ENCODE measurements at places on chromosomes 2 and 18.

DNA sequence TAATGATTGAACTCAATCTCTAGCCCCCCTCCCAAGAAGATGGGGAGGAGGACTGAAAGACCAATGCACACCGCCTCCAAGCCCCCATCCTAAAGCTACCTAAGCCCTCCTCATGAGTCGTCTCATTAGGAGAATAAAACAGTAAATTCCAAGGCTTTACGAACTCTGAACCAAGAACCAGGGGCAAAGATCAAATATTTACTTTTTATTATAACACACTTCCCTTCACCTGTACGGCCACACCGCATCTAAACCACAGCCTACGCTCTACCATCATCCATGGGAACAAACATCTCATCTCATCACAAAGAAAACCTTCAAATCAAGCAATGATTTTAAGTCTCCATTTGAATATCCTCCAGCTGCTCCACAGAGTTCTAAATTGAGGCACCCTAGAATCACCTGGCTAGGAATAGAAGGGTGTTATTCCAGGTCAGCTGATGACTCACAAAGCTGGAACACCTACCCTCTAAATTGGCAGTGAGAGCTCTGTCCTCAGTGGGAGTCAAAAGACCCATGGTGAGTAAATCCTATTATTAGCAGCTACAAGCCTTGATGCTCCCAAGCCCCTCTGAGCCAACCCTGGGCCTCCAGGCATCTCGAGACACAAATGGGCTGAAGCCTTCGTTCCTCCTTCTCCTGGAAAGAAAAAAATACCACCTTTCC lies 45.6 kb upstream of the BZW1 start:
- DNase-seq, result no peak

GRCh38 chr2:98576666-98577312 lies 31.5 kb downstream of the COA5 start:
- DNase-seq, result no peak

DNA sequence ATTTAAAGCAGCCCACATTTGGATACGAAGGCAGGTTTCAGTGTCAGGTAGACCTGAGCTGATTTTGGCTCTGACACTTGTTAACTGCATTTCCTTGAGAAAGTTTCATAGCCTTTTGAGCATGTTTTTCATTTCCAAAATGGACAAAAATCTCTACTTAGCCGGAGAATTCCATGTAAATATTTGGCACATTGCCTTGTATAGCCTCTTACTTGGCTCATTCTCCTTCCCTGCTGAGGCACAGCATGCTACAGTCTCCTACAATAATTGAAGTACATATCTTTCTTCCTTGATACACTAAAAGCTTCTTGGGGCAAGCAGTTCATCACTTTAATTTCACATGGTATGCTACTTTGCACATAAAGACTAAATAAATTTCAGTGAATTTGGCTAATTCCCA lies 772.2 kb upstream of the CHAC2 start:
- no peak for DNase-seq

- peak; percentile 94 for DNase-seq
Observed at GRCh38 chr18:3665780-3666525, 216.0 kb downstream of the TGIF1 start.

GRCh38 chr18:34976123-34976522 lies 65.1 kb upstream of the MAPRE2 start:
- no peak for DNase-seq

DNA sequence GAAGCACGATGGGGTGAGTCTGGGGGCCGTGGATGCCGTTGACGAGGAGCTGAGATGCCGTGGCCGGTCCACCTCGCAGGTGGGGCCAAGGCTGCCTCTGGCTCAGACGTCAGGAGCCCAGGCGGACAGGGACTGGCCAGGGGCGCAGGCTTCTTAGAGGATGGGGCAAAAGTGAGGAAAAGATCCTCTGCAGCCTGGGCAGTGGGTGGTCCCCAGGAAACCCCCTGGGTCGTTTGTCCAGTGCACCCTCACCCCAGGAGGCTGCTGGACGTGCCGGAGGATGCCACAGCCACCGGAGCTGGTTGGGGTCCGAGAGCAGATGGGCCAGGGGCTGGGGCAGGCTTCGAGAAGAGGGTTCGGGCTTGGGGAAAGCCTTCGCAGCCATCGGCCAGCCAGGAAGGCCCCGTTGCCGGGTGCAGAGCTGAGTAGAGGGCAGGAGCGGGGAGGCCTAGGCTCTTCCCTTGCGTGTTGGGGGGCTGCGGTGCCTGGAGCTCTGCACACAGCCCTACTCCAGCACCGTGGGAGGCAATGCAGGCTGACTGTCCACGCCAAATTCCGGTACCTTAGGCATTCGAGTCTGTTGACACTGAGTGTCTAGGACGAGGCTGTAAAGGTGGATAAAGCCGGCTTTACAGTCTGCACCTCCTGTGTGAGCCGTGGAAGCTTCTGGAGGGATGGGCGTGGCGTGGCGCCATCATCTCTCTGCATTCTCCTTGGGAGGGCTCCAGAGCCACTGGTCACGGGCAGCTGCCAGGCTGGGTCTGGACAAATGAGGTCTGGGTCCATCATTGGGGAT lies 18.8 kb downstream of the GPC1 start:
- no peak for DNase-seq

DNA sequence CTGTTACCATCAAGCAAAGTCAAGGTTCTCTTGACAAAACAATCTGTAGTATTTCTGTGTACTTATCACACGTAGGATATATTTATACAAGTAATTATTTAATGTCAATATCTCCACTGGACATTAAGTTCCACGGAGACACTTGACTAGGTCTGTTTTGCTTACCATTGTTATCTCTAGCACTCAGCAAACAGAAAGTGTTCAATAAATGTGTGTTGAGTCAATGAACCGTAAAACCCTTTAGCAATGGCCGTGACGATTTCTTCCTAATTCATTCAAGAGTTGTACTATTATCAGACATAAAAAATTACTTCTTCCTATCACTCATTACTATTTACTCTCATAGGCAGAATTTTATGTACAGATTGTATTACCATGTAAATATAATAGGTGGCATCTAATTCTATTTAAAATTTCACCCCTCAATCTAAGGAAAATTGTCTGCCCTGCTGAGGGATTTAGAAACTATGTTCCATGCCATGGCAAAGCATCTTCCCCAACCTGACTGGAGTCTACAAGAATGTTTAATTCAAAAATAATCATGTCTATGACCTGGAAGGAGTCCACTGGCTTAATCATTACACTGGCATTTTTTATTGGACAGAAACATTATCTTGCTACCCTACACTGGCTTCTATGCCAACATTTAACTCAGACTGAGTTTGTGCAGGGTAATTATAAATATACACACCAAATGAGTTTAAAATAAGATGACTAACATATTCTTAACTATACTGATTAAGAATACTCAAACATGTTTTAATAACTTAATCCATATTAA lies 301.9 kb downstream of the ZEB2 start:
- DNase-seq, result no peak

- DNase-seq, result peak; percentile 1
Observed at GRCh38 chr2:189763908-189764661, 1.5 kb upstream of the OSGEPL1 start.

- DNase-seq, result no peak
Observed at GRCh38 chr2:7497178-7497577, 580.0 kb downstream of the RNF144A start.

- no peak for DNase-seq
Observed at GRCh38 chr18:46578987-46579386, 78.0 kb downstream of the LOXHD1 start.

- DNase-seq, result no peak
Observed at GRCh38 chr2:223729781-223730180, 107.6 kb downstream of the AP1S3 start.

DNA sequence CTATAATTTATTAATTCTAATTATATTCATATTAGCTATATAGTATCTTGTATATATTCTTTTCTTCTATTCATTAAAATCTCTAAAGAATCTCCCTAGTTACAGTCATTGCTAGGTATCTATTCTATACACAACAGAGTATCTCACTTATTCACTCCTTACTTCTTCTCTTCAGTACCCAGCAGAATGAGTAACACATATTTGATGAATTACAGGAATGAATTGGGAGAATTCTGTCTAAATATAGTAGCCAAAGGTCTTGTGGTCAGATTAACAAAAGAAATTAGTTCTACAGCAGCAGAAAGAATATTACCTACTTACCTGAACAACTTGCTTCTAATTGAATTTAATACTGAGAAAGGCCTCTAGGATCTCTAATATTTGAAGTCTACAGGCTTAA lies 758.0 kb upstream of the ZEB2 start:
- no peak for DNase-seq

DNA sequence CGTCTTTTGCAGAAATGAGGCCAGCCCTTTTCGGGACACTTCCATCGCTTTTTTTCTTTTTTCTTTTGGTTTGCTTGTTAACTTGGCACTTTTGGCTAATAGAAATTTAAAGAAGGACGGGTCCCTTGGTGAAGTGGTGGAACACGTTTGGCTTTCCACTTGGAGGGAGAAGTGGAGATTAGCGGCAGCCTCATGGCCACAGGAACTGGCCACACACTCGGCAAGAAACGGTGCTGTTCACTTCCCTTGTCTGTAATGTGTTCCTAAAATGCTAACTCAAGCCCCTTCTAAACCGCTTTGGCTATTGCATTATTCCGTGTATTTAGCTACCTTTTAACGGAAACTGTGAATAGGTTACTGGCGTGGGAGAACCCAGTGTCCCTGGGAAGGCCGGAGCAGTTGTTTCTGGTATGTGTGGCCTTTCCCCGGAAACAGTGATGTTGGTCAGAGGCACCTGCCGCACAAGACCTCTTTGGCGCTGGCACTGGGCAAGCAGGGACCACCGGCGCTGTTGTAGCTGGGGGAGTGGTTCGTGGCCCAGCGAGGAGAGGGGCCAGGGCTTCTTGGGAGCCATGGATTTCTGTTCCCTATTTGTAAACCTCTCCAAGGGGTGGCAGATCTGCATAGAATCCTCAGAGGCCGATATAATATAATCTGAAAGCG lies 981 bp downstream of the RAMP1 start:
- no peak for DNase-seq

DNA sequence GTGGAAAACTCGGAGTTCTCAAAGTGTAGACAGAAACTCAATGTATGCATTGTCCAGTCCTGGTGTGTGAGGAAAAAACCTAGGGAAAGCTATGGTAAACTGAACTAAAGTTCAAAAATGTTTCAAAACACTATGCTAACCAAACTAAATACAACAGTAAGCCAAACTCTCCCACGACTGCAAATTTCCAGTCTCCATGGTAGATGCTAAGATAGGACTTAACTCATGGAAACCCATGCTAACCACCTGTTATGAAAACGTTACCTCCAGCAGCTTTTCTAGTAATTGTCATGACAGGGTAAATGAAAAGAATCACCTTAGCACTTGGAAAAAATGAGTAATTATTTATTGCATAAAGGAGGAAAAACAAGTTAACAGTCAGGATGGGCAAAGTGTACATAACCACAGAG lies 135.7 kb upstream of the EPC2 start:
- no peak for DNase-seq

DNA sequence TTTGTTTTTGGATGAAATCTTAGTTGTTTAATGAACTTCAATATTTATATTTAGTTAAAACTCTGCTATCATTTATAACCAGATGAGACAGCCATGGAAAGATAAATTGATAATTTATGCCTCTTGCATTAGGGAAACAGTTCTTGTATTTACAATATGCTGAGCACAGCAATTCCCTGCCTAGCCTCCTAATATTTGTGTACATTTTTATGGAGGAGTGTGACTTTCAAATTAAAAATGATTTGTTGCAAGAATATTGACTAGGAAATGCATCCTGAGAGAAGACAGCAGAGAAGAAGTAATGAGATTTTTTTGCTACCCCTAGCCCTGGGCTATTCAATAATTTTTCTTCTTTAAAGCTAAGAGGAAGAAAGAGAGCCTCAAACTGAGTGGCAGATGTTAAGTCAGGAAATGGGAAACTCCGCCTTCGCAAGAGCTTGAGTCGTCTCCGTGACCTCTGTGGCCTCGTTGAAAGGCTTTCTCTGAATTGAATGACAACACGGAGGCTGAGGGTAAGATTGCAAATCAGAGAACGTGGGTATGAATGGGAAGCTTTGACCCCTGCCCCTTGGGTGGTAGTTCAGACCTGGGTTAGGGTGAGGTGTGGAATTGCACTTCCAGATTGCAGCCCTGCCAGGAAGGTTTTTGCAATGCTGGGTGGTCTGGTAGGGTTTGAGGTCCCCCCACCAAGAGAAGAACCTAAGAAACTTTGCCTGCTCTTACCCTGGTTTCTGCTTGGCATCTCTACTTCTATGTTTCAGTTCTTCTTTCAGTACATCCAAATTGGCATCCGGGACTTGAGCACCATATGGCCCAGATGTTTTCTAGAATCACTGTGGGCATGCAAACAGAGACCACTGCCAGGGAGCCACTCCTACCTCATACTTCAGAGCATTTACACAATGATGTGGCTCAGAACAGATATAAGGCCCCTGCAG lies 210.3 kb upstream of the RBMS1 start:
- DNase-seq, result no peak

DNA sequence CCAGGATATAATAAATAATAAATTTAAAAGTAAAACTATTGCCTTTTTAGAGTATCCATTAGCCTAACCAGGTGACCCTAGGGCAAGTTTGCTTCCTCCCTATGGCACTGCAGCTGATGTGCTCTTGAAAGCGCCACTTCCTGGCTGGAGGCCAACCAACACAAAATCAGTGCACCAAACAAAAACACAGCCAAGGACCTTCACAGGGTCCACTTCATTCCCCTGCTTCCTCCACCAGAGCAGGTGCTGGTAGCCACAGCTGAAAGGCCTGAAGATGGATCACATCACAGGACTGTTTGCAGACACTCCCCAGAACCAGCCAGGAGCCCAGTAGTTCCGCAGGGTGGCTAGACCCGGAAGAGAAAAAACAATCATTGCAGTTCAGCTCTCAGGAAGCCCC lies 108.8 kb downstream of the TWIST2 start:
- DNase-seq, result peak; percentile 61

- no peak for DNase-seq
Observed at GRCh38 chr18:30618567-30618966, 424.0 kb downstream of the DSC3 start.

DNA sequence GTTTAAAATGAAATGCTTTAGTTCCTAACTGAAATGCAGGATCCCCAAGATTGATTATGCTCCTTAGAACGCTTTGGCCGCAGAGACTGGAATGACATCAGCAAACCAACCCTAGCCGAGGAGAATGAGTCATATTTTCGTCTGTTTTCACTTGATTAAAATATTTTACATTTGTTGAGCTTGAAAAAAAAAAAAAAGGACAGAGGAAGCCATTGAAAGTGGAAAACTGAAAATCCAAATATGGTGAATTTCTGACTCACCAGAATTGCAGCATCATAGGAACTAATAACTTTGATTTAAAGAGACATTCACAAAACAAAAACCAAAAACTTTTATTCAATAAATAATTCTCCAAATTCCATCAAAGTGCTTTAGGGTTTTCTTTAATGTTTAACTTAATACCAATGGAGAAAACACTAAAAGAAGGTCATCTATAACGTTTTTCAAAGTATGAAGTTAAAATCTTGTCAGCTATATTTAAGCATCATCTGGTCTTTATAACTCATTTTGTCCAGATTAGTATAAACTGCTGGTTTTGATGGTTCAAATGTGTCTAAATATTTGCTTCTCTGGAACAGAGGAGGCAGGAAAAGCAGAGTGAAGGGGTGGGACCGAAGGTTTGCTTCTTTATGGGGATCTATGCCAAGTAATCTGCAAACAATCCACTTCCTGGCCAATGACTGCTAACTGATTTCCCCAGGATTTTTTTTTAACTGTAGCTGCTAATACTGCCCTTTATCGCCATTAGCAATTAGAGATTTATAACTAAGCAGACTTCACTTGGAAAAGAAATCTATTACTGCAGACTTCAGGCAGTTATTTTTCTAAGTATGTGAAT lies 30.9 kb upstream of the COL5A2 start:
- peak; percentile 83 for DNase-seq

Data from lung microvascular endothelial cell (primary cell).